Tibial artery (tissue), 4 donors: ENCODE measurements at places on chromosomes 3 and 15.

DNA sequence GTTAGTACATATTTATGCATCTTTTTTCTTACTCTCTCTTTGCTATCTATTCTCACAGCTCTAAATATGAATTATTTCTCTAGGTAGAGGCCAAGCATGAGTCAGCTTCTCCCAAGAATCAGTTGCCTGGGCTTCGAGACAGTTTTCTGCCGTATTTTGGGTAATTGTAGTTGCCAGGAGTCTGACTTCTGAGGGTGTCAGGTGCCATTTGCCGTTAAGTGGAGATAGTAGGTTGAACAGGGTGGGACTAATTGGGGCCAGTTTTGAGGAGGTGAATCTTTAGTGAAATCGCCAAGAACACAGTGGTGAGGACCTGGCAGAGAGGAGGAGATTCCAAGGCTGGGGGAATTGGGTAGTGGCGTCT, 7.8 kb upstream of the NRROS start:
- no peak for DNase-seq

DNA sequence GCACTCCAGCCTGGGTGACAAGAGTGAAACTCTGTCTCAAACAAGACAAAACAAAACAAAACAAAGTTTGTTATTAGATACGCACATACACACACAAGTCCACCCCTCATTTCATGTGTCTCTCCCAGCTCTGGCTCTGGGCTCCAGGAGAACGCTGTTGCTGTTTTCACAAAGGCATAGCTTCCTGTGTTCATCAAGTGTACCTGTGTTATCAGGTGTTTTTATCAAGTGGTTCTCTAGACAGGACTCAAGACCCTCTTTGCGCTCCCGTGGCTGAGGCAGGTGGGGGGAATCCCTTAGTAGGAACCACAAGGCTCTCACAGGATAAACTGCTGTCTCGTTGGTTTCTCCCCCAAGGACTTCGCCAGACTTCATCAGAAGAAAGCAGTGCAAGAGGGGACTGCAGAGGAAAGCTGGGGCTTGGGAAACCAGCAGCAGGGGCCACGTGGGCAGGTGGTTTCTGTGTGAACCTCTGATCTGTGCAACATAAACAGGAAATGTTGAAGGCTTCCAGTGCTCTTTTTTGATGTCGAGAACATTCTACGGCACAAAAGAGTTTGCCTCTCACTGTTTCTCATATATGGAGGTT, 6.9 kb upstream of the PPP1R2 start:
- no peak for DNase-seq

DNA sequence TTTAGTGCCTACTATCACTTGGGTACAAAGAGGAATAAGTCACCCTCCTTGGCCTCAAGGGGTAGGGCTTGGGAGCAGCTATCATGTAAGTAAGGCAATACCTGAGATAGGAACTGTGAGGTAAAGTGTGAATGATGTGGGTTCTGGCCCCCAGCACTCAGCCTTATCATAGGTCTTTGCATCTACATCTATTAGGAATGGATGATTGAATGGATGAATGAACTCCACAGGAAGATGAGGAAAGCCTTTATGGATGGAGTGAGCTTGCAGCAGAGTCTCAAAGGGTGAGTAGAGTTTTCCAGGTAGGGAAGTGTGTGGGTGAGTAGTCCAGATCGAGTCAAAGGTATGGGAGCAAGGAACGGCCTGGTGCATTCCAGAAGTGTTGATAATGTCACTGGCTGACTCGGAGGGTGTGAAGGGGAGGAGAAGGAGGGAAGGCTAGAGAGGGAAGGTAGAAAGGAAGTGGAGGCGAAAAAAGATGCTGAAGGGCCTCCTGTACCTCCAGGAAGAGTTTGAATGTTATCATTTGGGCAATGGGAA, 13.1 kb upstream of the ABHD2 start:
- no peak for DNase-seq

DNA sequence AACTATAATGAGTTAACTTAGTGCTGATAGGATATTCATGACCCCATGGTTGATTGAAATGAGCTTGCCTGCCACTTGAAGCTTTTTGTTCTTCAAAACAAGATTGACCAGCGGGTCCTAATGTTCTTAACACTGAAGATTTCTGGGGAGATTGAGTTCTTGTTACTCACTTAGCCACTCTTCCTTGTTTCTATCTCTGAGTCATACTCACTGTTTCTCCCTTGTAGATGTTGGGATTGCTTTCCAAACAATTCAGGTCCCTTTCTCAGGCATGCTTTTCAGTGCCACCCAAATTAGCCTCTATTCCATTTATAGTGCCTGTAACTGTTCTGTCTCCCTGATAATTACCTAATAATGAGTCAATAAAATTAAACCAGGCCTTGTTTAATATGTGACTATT, 517.0 kb downstream of the SQOR start:
- no peak for DNase-seq

DNA sequence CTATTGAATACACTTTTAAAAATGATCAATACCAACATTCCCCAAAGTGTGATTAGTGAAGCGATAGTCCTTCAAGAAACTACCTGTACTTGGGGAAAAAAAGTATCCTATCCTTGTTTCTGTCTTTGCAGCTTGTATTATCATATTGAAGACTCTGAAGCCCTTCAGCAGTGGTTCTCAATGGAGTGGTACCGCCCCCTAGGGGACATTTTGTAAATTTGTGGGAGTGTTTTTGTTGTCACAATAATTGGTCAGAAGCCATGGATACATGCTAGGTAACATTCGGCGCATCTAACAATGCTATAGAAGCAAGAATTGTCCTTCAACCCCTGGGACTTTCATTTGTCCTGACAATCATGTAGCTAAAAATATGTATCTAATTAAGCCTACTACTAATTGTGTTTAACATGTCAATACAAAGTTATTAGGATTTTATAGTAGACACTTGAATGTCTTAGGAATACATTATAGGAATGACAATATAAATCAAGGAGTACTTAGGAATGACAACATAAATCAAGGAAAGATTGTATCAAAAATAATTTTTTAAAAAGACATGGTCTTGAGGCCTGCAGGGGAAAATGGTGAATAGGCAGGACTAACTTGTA, 53.7 kb downstream of the NMD3 start:
- DNase-seq: no peak

DNA sequence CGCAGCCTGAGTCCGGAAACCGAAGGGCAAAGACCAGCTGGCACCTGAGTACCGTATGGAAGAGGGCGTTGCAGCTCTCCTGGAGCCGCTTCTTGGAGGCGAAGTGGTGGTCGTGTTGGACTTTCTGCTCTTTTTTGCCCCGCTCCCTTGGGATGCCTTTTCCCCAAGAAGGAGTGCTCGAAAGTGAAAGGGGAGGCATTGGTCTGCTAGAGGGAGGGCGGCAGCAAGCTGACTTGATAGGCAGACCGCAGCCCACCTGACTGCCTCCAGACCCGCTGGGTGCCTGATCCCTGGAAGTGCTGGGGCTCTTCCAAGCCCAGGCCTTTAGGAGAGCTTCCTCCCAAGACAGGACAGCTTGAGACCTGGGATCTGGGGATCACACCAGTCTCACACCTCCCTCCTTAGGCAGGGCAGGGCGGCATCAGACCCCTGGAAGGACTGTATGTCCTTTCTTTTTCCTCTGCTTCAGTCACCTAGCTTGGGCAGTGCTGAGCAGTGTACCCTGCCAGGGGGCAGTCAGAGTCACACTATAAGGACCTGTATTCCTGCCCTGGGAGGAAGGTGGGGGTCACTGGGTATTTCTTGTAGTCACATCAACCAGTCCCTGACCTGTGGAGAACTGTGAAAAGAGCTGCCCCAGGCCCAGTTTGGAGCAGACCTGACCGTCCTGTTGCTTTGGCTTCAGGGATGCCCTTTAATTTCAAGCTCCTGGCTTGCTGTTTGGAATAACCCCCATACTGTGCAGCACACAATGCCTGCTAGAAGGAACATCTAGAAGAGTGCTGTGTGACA, 2.1 kb downstream of the ACVR2B start:
- DNase-seq: peak; percentile 76

GRCh38 chr3:169237201-169237600, 426.3 kb downstream of the MECOM start:
- no peak for DNase-seq

GRCh38 chr3:111813441-111813840, 45.6 kb upstream of the PHLDB2 start:
- DNase-seq: no peak

- DNase-seq: no peak
Observed at GRCh38 chr3:193207290-193208273, 33.4 kb upstream of the PLAAT1 start.

DNA sequence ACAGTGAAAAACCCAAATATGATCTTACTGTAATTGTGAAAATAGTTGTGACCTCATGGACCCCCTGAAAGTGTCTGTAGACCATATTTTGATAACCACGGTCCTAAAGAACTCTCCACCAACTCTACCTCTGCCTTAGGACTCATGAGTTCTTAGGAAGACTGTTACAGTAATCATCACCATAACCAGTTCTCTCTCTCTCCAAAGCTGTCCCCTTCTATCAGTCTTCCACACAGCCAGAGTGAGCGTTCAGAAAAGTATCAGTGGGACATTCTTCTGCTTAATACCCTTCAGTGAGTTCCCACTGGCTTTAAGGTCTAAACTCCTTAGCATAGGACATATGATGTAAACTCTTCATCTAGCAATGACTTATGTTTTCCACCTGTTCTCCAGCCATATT, 27.6 kb upstream of the ST6GAL1 start:
- DNase-seq: no peak

- no peak for DNase-seq
Observed at GRCh38 chr3:130462089-130462488, 54.9 kb upstream of the COL6A6 start.

DNA sequence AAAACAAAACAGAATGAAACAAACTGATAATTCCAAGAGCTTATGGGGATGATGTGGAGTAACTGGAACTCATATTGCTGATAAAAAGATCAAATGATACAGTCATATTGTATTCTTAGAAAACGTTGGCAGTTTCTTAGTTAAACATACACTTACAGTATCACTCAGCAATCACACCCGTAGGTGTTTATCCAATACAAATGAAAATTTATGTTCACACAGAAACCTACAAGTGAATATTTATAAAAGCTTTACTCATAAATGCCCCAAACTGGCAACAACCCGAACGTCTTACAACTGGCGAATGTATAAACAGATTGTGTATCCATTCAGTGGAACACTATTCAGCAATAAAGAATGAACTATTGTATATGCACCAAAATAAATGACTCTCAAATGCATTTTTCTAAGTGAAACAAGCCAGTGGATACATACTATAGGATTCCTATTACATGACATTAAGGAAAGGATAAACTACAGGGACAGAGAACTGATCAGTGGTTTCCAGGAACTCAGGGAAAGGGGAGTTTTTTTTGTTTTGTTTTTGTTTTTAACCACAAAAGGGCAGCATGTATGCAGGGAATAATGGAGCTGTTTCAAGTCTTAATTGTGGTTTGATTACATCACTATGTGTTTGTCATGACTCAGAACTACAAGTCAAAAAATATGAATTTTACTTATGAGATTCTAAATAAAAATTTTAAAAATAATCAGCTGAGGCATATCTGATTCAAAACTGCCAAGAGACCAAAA, 71.8 kb upstream of the NDUFB4 start:
- no peak for DNase-seq

DNA sequence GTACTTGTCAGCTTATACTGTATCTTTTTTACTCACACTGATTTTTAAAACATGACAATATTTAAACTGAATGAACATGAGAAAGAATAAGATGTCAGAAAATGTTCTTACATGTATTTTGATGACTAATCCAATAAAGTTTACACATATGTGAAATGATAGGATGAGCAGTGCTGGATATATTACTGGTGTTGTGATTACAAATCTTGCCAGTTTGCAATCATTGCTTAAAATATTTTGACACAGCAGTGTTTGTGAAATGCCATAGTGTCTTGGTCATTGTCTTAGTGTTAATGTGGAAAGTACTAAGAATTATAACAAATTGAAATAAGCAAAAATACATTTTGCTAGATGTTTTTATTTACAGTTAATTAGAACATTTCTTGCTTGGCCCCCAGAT, 118.7 kb upstream of the MLF1 start:
- DNase-seq: no peak

DNA sequence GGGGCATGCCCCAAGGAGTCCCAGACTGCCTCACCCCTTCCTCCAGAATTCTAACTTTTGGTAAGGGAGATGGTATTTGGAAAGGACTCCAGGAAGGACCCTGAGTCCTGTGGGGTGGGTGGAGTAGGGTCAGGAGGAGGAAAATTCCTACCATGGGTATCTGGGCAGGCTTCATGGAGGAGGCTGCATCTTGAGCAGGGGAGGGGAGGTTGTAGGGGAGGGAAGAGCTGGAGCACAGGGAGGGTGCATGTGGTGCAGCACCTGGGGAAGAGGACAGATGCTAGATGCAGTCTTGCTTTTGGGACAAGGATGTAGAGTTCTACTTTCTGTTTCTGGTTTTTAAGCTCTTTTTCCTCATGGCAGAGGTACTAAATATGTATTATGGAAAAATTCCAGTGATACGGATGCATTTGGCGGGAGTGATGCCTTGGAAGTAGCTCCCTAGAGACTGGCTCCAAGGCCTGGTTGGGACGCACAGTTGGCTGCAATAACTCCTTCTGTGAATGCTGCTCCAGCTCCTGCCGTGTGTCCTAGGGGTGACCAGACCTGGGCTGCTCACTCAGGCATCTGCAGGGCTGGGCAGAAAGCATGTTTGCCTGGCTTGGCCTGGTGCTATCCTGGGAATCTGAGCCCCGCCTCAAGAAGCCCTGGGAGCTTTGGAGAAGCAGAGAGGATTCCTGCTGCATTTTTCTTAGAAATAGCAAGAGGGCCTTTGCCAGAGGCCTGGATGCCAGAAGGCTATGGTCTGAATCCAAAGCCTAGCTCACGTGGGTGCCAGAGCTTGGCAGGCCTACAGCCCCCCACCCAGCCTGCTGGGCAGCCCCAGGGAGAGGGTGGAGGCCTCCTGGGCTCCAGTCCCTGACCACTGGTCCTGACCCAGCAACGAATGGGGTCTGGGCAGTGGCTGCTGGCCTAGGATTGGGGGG, 10.1 kb downstream of the SEMA3F start:
- peak; percentile 57 for DNase-seq

DNA sequence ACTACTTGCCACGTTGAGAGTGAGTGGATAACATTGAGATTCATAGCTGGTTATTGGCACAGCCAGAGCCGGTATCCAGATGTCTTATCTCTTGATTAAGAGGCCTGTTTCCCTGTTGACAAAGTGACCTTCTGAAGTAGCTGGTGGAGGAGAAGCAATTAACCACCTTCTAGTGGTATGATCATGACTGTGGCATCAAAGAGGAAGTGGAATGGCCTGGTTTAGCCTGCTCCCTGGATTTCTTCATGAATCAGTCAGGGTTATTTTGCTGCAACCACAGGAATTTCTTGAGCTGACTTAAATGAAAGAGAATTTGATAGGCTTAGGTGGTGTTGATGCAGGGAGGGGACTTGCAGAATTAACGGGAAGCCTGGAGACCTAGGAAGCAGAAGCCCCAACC, 398.3 kb downstream of the MFSD1 start:
- no peak for DNase-seq

- no peak for DNase-seq
Observed at GRCh38 chr3:19885468-19885867, 48.5 kb downstream of the EFHB start.

GRCh38 chr3:15858547-15859506, 61.0 kb upstream of the ANKRD28 start:
- peak; percentile 72 for DNase-seq

- no peak for DNase-seq
Observed at GRCh38 chr3:45870099-45870498, 16.2 kb upstream of the CCR9 start.
